GM23248 (cell line): ENCODE measurements at places on chromosomes 16 and 17. TPM values are rescaled to one million over a fixed set of nuclear protein-coding genes. Genes with fewer than 3 reads are reported as not detected.

The KIF19 gene
- polyA plus RNA-seq: not detected in 2 replicates

DNA sequence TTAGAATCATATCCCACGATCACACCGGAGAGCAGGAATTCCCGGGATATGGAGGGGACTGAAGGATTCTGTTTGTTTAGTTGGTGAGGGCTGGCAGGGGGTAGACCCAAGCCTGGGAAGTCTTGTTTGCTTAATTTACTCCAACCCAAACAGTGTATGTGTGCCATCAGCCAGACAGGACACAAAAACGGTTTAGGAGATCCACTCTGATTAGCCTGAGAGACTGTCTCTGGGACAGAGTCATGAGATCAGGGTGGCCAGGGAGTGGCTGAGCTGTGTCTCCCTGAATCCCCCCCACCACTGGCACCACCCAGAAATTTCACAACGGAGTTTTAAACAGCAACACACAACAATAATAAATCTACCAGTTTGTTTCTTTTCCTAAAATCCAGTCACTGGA, 127.0 kb downstream of the RBFOX3 start:
- no peak for DNase-seq

- peak; percentile 68 for DNase-seq
These were observed 491 bp downstream of the IST1 start for GRCh38 chr16:71895679-71896365.

- DNase-seq: peak; percentile 34
These were observed 33.5 kb downstream of the SMURF2 start for GRCh38 chr17:64628641-64629040.

- no peak for DNase-seq
These were observed 226.0 kb upstream of the GSE1 start for GRCh38 chr16:85387171-85387507.

DNA sequence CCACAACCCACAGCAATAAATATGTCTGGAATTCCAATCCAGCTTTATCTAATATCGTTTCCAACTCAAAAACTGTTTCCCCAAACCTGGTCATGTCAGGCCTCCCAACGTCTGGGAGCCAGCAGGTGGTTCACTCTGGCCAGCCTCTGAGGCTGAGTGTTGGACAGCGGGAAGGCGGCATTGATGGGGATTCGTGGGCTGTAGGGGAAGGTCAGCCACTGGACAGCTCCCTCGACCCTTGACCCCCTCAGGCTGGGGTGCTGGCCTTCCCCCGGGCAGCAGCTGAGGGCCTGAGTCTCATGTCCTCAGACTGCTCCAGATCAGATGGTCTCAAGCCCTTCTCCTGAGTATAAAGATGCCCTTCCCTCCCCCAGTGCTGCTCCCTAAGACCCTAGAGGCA, 50.2 kb downstream of the SDK2 start:
- DNase-seq: no peak
